ENCODE measurements at places on chromosomes 5 and 9. TPM values are rescaled to one million over a fixed set of nuclear protein-coding genes. Genes with fewer than 3 reads are reported as not detected.

Gene PCDHB14
- total RNA-seq = 2.7 TPM

Gene RALGDS
- total RNA-seq = 19.0 TPM

Gene NCS1
- total RNA-seq = 56.6 TPM

Gene FGF1
- total RNA-seq = 6.9 TPM

Gene SAXO1
- not detected for total RNA-seq

DNA sequence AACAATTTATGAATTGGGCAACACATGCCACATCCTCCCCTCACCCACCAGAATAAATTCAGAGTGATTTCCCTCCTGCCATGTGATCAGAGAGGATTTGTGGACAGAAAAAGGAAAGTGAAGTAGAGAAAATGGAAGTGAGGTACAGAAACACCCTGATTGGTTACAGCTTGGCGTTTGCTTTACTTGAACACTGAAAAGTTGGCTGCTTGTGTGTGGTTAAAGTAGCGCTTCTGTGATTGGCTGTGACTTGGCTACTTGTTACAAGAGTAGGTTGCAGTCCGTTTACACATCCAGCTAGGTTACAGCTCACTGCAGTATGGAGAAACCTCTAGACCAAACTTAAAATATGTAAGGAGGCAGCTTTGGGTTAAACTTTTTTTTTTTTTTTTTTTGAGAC is 205.2 kb upstream of the ZNF608 start:
- H3K4me3 ChIP-seq = no peak overlapping the region
- H3K27ac ChIP-seq = no peak overlapping the region
- DNase-seq = no peak

DNA sequence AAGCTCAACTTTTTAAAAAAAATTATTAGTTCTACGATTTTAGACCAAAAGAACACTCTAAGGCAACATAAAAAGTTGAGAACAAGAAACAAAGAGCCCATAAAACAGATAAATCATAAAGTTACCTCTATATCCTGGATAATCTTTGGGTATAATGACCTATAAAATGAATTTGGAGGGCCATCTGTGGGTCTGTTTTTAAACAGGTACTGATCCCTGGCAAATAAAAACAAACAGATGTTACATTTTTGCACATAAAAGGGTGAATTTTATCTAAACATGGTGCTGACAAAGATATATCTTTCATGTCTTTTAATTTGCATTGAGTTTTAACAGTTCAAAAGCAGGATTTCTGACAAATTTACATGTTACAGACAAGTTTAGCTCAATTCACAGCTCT is 107.6 kb downstream of the FBXW11 start:
- no peak for DNase-seq
- H3K4me3 ChIP-seq = no peak overlapping the region
- H3K4me1 ChIP-seq = peaks cover 41% of the 10 kb centered on the region

- no peak overlapping the region for H3K4me3 ChIP-seq
- H3K27ac ChIP-seq = no peak overlapping the region
- no peaks in the 10 kb centered on the region for H3K27me3 ChIP-seq
- H3K36me3 ChIP-seq = no peaks in the 10 kb centered on the region
- H3K4me1 ChIP-seq = peaks cover 11% of the 10 kb centered on the region
Observed at GRCh38 chr9:127223266-127223665, 41.3 kb upstream of the GARNL3 start.
